ENCODE measurements at places on chromosomes 1 and 21.

- no peak for DNase-seq
Measured at GRCh38 chr21:39422527-39423241, 22.9 kb downstream of the LCA5L start.

GRCh38 chr1:168795681-168796080 is 66.7 kb upstream of the DPT start:
- DNase-seq, result no peak

DNA sequence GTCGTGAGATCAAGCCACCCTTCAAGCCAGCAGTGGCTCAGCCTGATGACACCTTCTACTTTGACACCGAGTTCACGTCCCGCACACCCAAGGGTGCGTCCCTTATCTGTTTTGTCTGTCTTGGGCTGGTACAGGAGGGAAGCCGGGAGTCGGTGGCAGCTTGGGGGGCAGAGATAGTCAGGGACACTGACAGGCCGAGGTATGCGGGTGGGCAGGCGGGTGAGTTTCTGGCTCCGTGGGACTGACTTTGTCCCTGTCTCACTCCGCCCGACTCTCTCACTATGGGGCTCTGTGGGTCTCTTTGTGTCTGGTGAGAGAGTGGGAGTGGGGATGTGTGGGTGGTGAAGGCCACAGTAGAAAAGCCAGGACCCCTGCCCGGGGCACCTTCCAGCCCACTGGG is 27.4 kb downstream of the RPS6KA1 start:
- no peak for DNase-seq

GRCh38 chr1:234545517-234546386 is 64.2 kb downstream of the IRF2BP2 start:
- no peak for DNase-seq

DNA sequence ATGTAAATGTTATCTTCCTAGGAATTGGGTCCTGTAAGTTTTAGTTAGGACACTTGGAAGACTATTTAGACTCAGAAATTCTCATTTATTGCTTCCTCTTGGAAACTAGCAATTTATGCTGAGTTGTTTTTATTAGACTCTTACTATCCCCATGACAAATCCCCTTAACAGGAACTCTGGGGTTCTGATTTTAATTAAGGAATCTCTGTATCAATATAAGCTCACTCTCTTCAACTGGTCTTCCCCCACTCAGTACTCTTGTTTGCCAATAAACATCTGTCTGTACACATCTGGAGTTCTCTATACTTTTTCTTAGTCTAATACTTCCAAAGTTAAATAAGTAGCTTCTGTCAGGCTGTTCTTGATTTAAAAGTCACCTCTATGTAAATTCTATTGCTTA is 64.1 kb upstream of the TBX15 start:
- DNase-seq, result no peak

- no peak for DNase-seq
Measured at GRCh38 chr1:99675994-99676393, 30.1 kb downstream of the PALMD start.

GRCh38 chr1:24233684-24234600 is 46.9 kb upstream of the IFNLR1 start:
- no peak for DNase-seq

GRCh38 chr1:219927956-219928790 is at the start of gene SLC30A10:
Gene SLC30A10, minus strand, starts transcription at chr1:219928557. Its CDS starts 117 bp downstream, at chr1:219928440.
- no peak for DNase-seq

DNA sequence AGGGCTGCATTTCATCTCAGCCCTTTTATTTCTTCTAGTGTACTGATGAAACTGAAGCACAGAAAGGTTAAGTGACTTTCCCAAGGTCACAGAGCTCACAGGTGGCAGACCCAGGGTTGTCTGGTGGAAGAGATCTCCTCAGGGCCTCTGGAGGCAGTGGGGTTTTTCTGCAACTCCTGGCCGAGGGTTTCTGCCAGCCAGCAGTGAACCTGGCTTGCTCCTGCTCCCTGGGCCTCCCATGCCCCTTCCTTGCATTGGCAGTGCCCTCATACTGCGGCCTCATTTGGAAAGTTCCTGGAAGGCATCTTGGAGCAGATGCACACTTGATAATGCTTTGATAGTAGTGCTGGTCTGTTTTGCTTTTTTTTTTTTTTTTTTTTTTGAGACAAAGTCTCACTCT is 7.7 kb downstream of the GALNT2 start:
- DNase-seq, result no peak

DNA sequence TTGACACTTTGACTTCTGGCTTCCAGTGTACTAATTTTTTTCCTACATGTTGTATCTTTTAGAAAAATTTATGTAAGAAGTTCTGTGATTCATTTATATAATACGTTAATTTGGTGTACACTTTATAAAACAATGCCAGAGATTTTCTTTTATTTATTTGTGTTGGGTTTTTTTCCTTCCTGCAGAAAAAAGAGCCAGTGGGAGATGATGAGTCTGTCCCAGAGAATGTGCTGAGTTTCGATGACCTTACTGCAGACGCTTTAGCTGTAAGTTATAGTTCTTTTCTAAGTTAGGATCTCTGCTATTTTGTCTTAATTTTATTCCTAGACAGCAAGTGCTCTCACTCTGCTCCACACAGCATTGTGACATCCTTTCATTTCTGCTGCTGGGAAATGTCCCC is 14.4 kb downstream of the SARS1 start:
- no peak for DNase-seq

DNA sequence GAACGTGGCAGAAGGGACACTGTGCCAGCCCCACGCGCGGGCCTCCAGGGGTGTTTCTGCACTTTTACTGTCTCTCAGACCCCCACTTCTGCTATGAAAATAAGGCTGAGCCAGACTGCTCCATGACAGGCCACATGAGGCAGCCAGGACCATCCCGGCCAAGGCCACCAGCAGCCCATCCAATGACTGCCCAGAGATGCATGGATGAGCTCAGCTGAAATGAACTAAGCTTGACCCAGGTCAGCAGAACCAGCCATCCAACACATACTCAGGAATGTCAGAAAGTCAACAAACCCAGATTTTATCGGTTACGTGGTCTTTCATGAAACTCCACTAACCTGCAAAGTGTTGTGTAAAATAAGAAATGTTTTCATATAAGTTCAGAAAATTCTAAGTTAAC is 51.2 kb downstream of the CCDC185 start:
- DNase-seq, result no peak

GRCh38 chr1:36119456-36119855 is 5.6 kb downstream of the COL8A2 start:
- DNase-seq, result no peak

- no peak for DNase-seq
Measured at GRCh38 chr1:214918745-214919144, 163.8 kb upstream of the KCNK2 start.

DNA sequence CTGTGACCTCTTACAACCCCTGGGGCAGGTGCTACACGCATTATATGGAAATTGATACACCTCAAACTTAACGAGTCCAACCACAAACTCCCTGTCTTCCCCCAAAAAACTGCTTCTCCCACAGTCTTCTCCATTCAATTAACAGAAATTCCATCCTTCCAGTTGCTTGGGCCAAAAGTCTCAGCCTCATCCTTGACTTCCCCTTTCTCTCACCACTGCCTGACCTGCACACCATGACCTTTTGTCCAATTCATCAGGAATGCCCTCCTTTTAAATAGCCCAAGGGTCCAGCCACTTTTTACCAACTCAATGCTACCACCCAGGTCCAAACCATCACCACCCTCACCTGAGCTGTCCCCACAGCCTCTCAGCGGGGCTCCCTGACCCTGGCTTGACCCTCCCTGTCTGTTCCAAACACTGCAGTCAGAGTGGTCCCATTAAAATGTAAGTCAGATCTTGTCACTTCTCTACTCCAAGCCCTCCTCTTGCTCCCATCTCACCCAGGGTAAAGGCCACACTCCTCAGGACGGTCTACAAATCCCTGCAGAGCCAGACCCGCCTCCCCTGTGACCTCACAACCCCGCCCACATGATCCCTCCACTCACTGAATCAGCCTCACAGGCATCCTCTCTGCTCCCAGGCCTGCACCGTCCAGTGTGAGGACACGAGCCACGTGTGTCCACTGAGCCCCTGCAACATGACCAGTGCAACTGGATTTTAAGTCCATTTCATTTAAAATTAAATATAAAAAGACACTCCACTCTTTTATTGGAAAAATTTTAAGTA is 18.5 kb downstream of the KCNN3 start:
- no peak for DNase-seq

GRCh38 chr1:185850366-185850765 is 116.2 kb downstream of the HMCN1 start:
- no peak for DNase-seq

GRCh38 chr1:160093624-160094290 is 4.7 kb downstream of the IGSF8 start:
- no peak for DNase-seq

- no peak for DNase-seq
Measured at GRCh38 chr21:32233055-32233546, 45.7 kb downstream of the MIS18A start.

GRCh38 chr1:147177611-147178380 is 5.5 kb upstream of the PRKAB2 start:
- DNase-seq, result no peak

- no peak for DNase-seq
Measured at GRCh38 chr1:67133177-67133576, 1.6 kb downstream of the C1orf141 start.

All from caudate nucleus (tissue), 63 donors.